ENCODE measurements at places on chromosomes 7 and 10.

- DNase-seq = no peak
Observed at GRCh38 chr7:123796568-123796967, 47.8 kb upstream of the WASL start.

- no peak for DNase-seq
Observed at GRCh38 chr10:103870516-103870915, 15.1 kb upstream of the SH3PXD2A start.

DNA sequence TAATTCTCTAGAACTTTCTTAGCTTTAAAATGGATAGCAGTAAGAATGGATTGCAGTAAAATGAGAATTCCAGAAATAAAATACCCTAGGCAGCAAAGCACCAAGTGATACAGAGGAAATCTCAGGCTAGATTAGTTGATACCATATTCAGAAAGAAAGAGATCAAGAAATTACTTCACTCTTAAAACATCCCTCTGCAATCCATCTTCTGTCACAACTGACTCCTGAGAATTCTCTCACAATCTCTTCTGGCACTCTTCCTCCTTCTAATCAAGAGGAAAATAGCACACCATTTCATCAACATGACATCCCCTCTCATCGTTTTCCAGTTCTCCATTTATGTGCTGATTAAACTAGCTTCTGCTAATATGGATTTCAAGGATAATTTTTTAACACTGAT is 42.2 kb upstream of the LAMB1 start:
- DNase-seq = no peak

DNA sequence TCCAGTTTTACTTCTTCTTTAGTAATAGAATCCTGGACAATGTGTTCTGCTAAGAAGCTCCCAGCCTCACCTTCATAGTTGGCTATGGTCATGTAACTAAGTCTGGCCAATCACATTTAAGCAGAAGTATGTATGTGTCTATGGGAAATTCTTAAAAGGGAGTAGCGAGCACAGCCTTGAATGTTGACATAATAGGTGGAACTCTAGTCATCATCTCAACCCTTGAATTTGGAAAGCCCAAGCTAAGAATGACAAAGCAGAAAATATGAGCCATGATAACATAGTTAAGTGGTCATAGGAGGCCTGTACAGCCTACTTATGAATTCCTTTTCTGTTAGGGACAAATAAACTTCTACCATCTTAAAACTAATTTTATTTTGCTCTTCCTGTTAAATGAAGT is 134.1 kb downstream of the MAGI2 start:
- no peak for DNase-seq

- no peak for DNase-seq
Observed at GRCh38 chr7:1447551-1448244, 11.6 kb downstream of the MICALL2 start.

DNA sequence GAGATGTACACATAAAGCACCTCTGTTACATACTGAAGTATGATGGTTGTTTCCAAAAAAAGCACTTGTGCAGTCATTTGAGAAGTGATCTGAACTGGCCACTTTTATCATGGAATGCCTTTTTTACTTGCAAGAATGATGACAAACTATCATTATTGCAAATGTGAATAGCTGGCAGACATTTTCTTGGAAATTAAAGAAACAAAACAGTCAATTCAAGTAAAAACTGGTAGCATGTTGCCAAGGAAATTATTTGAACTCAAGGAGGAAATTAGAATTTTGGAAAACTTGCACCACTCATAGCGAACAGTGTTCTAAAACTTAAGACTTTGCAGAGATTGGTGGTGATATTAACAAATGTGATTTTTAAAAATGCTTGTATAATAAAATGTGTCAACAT is 6.6 kb downstream of the RHEB start:
- DNase-seq = no peak

- DNase-seq = no peak
Observed at GRCh38 chr10:114096864-114097263, 53.2 kb downstream of the ADRB1 start.

GRCh38 chr10:128211064-128211504 is 84.9 kb upstream of the MKI67 start:
- no peak for DNase-seq

- DNase-seq = no peak
Observed at GRCh38 chr7:44329081-44329480, 3.7 kb upstream of the CAMK2B start.

GRCh38 chr10:13690281-13690825 is 103.6 kb downstream of the PRPF18 start:
- no peak for DNase-seq

DNA sequence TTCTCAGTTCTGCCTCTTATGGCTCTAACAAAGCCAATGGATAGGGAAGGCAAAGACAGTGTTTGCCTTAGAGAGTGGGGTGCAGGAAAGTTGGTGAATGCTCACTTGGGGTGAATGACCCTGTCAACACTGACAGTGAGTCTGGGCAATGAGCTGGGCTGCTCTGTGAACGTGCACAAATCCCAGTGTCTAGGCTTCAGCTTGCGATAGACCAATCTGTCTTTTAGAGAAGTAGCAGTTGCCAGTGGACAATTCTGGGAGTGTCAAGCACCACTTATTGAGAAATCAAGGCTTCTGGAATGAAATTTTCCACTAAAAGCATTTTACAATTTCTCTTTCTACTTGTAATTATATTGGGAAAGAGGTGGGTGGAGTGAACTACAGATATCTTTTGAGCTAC is 141.4 kb downstream of the HERPUD2 start:
- no peak for DNase-seq

- DNase-seq = no peak
Observed at GRCh38 chr7:5452937-5453540, 29.4 kb upstream of the TNRC18 start.

DNA sequence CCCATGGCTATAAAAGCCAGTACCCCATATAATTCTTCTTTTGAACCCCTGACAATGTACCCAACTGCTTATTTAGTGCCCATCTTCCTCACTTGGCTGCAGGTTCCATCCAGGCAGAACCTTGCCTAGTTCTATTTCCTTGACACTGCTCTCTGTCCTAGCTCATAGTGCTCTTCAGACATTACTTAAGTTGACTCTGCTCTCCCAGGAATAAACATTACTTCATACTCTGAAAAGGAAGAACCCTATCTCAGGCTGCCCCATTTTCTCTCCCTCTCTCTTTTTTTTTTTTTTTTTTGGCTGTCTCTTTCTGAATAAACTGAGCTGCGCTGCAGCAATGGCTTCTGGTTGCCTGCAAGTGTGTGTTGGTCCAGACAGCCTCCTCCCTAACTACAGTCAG is 21.0 kb downstream of the ACTA2 start:
- no peak for DNase-seq

DNA sequence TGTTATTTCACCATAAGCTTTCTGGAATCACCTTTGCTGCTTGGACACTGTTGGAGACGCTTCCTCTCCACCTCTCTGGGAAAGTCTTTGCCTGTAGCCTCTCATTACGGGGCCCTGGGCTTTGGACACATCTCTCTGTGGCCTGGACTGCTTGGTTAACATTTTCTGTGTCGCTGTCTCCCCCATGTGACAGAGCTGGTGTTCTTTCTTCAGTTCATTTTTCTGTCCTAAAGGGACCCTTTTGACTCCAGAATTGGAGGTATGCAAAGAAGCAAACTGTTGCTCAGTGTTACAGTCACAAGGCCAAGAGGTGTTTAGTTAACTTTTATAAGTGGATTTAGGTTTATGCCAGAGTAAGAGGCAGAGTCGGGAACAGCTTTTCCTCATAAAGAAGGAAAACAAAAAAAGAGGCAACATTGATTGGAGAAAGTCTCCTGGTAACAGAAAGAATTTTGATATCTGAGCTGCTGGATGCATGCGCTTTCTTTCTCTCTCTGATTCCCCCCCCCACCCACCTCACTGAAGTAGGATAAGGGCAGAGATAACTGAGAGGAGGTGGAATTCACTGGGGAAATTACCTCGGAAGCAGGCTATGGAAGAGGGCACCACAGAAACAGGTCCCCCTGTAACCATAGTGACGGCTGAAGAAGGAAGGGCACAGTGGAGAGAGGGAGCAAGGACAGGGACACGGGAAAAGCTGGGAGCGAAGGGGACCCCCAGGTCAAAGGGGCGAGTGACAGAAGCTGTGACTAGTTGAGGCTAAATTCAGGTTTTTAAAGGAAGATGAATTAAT is 57.8 kb downstream of the LGI1 start:
- DNase-seq = no peak

DNA sequence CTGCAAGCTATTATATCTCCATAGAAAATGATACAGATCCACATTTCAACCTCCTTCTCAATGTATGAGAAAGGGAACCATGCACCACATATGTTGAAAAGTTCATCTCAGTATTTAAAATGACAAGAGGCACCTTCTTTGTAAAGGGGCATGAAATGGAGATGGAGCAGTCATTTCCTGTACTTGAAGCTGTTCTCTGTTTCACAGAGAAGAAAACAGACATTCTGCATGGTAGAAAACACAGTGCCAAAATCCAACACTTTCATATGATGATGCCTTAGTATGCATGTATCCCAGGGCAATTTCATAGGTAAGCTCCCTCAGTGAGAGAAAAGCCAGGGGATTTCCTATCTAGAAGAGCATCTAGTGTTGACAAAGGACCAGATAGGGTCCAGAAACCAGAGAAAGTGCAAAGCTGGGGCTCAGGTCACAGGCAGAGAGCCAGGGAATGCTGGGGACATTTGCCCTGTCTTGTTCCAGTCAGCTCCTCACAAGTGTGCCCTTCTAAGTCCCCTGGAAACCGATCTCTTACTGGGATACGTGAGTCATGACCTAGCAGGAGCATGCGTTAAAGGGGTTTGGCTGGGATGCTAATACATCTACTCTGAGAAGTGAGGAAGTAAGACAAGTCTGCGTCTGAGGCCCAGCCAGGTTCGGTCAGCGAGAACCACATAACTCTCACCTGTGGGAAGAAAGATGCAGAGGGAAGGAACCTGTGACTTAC is 118.7 kb downstream of the ICA1 start:
- DNase-seq = no peak
